ENCODE measurements at places on chromosomes 3 and 15.

DNA sequence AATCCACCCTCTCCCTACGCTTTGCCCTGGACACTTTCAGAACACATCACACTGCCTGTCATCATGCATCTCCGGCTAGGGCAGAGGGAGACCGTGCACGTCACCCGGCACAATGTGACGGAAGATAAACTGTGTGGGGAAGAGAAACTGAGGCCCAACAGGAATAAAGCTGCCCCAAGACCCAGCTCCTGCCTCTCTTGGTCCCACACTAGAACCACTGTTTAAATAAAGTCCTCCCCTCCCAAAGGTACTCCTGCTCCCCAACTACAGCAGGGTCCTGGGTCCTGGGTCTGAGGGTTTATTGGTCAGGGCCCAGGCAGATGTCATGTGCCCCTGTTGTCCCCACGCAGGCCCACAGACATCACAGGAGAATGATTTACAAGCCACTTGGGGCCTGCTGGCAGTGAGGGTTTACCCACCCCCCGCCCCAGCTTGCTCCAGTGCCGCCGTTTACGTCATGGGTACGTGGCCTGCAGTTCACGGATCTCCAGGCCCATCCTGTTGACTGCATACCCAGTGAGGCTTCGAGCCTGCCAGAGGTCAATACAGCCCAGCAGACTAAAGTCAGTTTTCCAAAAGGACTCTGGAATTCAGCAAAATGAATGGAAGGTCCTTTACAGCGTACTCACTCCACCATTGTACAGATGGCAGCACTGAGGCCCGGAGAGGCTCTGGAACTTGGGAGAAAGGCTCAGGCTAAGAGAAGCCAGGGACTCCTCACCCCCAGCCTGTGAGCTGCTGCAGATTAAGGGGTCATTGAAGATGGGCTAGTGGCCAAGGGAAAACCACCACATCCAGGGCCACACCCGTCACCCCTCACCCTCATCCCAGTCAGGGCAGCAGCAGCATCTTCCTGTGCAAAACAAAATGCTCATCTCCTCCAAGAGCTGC lies 23.2 kb downstream of the ALS2CL start:
- DNase-seq = no peak

DNA sequence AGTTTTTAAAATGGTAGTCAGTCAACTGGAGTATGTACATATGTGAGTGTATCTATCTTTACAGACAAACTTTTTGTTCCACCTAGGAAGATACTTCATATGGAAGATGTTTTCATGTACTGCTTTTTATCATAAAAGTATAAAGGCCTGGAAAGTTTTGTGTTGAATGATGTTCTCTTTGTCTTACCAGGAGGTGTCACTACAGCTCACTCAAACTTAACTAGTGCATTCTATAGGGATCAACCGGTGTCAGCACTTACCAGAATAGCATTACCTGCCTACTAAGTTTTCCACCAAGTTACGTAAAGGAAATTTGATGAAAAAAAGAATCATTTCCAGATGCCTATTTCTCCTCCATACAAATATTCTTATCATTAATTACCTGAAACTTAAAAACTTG lies 522.6 kb upstream of the SEMA6D start:
- peak; percentile 1 for DNase-seq

DNA sequence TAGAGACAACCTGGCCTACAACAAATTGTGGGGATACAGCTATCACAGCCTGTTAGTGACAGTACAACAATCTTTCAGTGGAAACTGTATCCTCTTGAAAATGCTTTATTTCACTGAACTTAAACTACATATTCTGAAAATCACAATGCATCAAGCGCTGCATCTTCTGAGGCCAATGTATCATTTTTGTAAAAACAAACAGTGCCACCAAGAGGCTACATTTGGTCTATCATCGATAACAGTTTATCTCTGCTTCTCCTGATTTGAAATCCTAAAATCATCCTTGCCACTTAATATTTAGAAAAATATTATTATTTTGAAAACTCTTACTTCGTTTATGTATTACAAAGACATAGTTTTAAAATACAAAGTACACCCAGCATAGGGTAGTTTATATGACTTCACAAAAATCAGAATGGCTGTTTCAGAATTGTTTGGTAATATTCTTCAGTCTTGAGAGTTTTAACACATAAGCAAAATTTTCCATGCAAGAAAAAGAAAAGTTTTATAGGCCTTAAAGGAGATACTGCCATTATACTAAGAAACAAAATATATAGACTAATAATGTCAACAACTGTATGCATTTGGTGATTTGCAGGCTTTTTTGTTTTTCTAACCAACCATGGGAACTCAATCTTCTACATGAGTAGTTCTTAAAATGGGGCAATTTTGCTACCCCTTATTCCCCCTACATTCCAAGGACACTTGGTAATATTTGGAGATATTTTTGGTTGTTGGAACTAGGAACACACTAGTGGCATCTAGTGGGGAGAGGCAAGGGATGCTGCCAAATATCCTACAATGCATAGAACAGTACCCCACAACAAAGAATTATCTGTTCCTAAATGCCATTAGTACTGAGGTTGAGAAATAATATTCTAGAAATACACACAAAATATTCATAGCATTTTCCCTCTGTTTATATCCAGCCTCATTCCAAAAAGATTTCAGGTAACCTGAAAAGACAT lies 42.3 kb downstream of the WDR72 start:
- no peak for DNase-seq

DNA sequence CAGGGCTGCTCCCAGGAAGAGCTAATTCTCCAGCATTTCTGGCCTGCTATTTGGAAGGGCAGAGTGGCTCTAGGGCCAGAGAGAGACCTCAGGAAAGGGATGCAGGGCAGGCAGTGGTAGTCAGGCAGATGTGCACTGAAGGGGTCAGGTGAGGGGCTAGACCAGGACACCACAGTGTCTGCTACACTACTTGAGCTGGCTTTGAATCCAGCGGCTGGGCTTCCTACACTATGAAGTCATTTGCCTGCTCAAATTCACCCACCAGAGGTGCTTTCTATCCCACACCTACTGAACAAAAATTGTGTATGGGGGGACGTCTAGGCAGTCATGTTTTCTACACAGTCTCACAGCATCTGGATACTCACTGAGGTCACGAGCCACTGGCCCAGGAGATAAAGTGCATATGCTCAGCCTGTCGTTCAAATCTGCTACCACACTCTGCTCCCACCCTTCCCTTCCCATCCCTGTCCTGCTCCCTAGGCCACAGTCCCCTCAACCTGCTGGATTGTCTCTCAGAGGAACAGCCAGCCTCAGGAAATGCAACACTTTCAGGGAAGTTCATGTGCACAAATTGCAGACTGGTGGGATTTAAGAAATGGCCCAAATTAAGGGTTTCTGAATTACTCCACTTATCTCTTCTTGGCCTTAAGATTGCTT lies 49.9 kb upstream of the SLC6A11 start:
- no peak for DNase-seq

GRCh38 chr15:68797191-68797590 lies 23.5 kb downstream of the ANP32A start:
- DNase-seq = no peak

DNA sequence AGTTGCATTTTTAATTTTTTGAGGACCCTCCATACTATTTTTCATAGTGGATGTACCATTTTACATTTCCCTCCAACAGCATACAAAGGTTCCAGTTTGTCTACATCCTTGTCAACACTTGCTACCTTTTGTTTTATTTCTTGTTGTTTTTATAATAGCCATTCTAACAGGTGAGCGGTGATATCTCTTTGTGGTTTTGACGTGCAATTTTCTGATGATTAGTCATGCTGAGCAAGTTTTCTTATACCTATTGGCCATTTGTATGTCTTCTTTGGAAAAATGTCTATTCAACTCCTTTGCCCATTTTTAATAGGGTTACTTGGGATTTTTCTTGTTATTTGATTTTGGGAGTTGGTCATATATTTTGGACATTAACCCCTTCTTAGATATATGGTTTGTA lies 187.0 kb downstream of the CDIN1 start:
- no peak for DNase-seq

DNA sequence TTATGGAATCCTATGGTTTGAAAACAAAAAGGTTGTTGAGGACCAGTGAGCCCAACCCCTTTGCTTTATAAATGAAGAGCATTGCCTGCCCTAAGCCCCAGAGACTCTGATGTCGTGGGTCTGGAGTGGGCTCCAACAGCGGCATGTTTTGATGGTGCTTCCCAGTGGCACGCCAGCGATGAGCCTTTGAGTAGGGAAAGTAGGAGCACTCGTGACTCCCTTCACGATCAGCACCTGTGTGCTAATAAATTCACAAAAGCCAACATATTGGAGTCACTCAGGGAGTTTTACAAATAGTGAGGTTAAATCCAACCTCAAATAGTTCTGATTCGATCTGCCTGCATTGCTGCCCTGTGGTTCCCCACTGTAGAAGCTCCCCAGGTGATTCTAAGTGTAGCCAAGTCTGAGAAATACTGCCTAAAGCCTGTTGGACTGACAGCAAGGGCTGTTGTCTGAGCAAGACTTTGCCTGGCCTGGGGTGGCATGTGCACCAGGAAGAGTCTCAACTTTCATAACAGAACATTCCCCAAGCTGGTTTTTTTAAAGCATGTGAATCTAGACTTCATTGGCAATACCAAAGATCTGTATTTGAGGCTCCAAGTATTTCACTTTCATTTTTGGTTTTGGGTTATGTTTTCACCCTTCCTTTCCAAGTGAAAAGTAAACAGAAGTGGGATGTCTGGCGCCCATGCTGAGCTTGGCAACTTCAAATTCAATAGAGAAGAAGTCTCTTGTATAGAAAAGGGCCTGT lies 9.9 kb downstream of the CCR5 start:
- no peak for DNase-seq

- no peak for DNase-seq
Measured at GRCh38 chr3:110774496-110775265, 296.9 kb upstream of the NECTIN3 start.

DNA sequence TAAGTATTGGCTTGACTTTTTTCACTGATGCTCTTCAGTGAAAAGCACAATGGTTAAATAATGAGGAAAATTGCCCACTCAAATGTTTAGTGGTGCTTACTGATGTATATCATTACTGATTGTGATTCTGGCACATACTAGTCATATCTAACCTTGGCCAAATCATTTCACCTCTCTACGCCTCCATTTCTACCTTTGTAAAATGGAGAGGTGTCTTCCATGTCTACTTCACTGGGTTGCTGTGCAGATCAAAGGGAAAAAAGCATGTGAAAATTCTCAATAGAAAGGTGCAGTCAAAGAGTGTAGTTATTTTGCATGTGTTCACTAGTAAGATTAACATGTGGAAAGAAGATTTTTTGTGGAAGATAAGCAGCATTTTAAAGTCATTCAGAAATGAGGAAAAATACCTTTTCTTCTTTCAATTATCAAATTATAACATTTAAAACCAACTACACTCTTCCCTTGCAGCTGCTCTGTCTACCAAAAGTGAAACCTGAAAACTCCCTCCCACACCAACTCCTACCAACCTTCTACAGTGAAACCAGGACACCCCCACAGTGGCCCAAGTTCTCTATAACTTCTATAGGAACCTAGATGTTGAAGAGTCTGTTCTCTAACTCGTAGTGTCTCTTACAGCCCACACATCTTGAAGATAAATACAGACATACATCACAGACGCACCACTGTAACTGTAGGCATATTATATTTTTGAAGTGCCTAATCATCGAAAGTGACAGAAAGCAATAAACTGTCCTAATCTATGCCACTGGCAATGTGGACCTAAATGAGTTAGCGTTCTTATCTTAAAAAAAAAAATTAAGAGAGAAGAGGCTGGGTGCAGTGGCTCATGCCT lies 1.4 kb downstream of the CD200R1 start:
- no peak for DNase-seq

- no peak for DNase-seq
Measured at GRCh38 chr15:68767833-68768232, 52.9 kb downstream of the ANP32A start.

GRCh38 chr3:54967731-54968161 lies 39.9 kb upstream of the LRTM1 start:
- no peak for DNase-seq

GRCh38 chr3:190768891-190769290 lies 93.6 kb downstream of the GMNC start:
- no peak for DNase-seq

DNA sequence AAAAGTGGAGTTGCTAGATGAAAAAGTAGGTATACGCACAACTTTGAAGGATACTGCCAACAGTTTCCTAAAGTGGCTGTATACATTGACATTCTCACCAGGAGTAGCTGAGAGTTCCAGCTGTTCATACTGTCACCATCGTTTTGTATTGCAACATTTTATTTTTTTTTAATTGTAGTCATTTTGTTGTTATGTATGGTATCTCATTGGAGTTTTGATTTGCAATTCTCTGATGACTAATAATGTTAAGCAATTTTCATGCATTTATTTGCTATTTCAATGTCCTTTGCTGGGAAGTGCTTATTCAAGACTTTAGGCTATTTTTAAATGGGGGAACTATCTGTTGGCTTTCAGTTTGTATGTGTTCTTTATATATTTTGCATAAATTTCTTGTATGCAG lies 185.1 kb upstream of the TGFBR2 start:
- DNase-seq = no peak

DNA sequence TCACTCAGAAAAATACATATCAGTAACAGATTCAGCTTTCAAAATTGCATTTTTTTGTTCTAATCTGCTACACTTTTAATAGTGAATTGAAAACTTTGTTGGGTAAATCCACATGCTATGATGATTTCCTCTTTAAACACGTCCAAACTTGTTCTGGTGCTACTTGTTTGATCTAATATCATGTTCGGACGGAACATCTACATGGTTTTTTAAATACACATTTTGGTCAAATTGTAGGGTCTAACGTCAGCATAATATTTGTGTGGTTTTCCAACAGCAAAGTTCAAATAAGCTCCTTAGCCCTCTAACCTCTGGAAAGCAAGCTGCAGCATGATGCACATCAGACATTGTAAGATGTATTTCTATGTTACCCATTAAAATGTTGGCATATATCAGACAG lies 98.5 kb upstream of the OSTN start:
- DNase-seq = no peak

GRCh38 chr15:30926161-30926560 lies 22.4 kb downstream of the FAN1 start:
- DNase-seq = no peak

DNA sequence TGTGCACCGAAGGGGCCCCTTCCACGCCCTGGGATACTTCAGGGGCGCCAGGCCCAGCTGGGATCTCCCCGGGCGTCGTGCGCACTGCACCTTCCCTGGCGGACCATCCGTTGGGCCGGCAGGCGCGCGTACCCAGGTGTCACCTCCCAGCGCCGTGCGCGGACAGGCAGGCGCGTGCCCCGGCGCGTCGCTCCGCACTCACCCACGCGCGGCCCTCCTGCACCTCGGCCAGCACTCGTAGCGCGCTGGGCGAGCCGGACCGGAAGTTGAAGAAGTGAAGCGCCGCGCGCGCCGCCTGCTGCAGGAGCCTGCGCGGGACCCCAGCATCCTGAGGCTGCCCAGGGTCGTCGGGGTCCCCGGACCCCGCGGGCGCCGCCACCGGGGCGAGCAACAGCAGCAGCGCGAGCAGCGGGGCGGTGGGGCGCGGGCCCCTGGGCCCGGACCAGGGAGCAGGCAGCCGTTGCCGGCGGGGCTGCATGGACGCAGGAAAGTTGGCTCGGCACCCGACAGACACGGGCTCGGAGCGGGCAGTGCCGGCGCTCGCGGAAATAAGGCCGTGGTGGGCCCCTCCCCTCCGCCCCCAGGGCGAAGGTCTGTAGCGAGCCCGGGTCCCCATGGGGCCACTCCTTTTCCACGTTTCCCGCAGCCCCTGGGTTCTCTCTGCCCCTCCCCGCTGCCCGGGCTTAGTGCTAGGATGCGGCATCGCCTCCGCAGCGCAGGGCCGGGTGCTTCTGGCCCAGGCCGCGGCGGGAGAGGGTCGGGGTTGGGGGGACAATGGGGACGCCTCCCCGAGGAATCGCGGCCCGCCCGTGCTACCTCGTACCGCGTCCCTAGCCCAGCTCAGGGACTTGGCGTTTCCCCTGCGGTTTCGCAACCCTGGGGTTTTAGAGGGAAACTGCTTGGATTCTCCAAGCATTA lies at the start of gene RARRES1:
Gene RARRES1, minus strand, starts transcription at position 520 of the 918 bp plus-strand sequence. Its CDS starts 42 bp downstream, at position 478.
- DNase-seq = no peak
